ENCODE measurements at places on chromosomes 5 and 9.

GRCh38 chr9:129322022-129322621, 144.1 kb upstream of the IER5L start:
- no peak for DNase-seq

DNA sequence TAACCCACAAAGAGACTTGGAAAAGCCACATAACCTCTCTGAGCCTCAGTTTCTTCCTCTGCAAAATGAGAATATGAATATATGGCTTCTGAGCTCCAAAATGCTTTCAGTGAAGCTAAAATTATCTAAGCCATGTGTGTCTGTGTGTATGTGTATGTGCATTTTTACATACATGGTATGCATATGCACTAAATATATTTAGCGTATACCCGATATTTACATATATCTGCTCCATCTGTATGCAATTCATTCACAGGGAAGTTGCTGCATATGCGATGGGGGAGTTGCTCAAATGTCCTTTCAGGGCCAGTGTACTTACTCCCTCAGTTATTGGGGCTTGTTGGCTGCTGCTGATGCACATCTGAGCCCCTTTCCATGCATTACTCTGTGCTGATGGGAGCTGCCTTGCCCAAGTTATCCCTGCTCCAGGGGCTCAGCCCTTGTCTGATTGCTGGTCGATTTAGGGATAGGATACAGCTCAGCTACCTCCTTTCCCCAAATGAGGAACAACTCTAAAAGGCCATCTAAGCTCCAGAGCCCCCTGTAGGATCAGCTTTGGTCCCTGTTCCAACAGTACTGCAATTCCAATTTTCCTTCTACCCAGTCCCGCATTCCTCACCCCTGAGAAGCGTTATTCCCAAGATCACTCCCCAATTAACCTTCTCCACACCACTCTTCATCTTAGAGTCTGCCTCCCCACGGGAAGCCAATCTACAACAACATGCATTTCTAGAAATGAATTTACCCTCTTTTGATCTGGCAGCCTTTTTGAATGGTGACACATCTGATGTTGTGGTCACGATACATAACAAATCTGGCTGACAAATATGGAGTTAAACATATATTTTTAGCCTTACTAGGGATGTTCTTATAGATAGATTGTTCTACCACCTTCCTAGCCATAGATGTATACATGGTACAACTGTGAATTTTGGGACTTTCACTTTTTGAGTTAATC, 15.9 kb downstream of the RHOBTB3 start:
- DNase-seq, result no peak

DNA sequence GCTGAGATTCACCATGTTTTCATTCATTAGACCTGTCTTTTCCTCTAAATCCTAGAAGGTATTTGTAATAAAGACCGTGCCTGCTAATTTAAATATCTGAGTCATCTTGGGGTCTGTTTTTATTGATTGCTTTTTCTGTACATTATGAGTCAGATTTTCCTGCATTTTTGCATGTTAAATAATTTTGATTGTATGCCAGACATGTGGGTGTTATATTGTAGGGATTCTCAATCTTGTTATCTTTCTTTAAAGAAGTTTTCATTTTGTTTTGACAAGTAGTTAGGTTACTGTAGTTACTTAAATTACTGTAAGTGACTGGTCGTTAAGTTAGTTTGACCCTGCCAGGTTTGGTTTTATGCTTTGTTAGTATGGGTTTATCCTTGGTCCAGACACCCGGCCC, 35.1 kb downstream of the EXOSC2 start:
- no peak for DNase-seq

- no peak for DNase-seq
Measured at GRCh38 chr9:117343427-117343826, 71.4 kb downstream of the ASTN2 start.

- no peak for DNase-seq
Measured at GRCh38 chr5:14174230-14174636, 31.1 kb downstream of the TRIO start.

Measured in Ammon's horn (tissue), 1 donor.